ENCODE measurements at places on chromosomes 5 and 9.
A peak's percentile ranks its signal among the peaks of the same experiment; 100 is the strongest.

- no peak for DNase-seq
Measured at GRCh38 chr9:13189362-13189761, 90.1 kb downstream of the MPDZ start.

GRCh38 chr5:74977471-74977870, 74.9 kb downstream of the GCNT4 start:
- DNase-seq = peak; percentile 50

DNA sequence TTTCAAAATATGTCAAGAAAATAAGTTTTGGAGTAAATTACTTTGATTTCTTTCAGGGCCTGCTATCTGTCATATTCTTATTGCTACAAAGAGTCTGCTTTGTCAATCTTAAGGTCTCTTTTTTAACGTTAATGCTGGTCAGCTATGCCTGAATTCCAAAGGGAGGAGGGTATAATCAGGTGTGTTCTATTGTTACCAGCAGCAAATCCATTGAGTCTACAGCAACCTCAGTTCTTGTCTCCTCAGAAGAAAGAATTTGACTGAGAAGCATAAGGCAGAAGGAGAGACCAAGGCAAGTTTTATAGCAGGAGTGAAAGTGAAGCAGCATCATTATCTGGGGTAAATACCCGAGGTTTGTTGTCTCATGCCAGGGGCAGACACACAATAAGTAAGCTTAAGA, 23.7 kb upstream of the MINAR2 start:
- no peak for DNase-seq

DNA sequence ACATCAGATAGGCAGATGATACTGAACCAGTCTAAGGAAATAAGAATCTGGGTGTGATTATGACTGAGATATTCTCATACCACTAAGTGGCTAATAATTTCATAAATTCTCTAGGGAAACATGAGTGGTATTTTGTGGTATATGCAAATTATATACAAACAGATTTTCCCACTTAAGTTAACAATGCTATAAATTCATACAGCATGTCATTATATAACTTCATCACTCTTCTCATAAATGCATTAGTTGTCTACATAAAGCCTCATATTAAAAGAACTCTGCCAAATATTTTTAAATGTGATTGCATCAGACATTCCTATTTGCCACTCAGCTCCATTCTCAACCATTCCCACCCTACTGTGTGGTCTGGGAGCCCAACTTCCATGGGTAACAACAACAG, 226.5 kb downstream of the TLE1 start:
- DNase-seq = no peak

- DNase-seq = no peak
Measured at GRCh38 chr5:149471406-149472183, 79.6 kb downstream of the CSNK1A1 start.

DNA sequence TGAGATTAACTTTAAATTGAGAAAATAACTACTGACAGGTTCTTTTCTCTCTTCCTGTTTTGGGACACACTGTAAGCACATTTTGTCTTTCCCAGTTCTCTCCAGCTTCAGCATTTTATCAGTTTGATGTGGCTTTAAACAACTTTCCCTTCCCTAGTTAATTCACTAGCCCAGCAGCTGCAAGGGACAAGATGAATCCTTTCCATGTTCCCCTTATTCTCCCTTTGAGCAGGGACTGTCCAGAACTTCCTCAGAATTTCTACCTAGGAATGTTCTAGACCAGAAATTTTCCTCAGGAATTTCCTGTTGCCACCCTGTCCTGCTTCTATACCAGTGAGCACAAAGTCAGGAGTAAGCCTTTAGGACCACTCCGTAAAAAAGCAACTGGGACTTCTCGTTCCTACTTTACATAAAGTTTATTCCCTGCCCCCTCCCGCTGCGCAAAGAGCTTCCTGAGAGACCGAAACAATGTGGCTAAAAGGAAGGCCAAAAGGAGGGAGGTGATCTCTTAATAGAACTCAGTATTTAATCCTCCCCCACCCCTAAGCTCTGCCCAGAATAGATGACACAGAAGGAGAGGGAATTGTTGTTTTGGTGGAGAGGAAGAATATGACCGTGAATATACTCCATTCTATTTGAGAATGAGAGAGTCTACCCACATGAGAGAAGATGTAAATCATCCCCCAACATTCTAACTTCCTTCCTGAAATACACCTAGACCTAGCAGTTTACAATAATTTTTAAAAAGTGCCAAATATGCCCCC, 61.9 kb downstream of the GLIS3 start:
- no peak for DNase-seq

- no peak for DNase-seq
Measured at GRCh38 chr5:3230254-3230653, 365.4 kb upstream of the IRX1 start.

GRCh38 chr9:36078051-36078450, 41.3 kb downstream of the RECK start:
- peak; percentile 8 for DNase-seq

DNA sequence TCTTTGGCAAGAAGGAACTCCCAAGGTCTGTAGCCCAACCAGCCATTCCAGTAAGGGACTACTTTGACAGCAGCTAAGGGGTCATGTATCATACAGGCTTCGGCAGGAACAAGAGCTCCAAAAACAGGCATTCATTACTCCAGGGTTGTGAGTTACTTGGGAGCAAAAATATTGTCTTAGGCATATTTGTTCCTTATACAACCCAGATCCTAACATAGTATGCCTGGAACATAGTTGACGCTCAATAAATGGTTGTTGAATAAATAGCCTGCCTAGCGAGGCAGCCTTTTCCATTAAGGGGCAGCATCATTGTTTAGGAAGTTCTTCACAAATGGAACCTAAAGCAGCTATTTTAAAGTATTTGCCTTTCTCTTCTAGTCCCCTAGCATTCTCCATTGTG, 35.8 kb upstream of the FER start:
- no peak for DNase-seq

- DNase-seq = no peak
Measured at GRCh38 chr5:1763960-1764605, 35.6 kb downstream of the MRPL36 start.

- DNase-seq = peak; percentile 43
Measured at GRCh38 chr9:101388507-101388993, 3.7 kb upstream of the BAAT start.

- no peak for DNase-seq
Measured at GRCh38 chr5:107653685-107654084, 17.1 kb downstream of the EFNA5 start.

DNA sequence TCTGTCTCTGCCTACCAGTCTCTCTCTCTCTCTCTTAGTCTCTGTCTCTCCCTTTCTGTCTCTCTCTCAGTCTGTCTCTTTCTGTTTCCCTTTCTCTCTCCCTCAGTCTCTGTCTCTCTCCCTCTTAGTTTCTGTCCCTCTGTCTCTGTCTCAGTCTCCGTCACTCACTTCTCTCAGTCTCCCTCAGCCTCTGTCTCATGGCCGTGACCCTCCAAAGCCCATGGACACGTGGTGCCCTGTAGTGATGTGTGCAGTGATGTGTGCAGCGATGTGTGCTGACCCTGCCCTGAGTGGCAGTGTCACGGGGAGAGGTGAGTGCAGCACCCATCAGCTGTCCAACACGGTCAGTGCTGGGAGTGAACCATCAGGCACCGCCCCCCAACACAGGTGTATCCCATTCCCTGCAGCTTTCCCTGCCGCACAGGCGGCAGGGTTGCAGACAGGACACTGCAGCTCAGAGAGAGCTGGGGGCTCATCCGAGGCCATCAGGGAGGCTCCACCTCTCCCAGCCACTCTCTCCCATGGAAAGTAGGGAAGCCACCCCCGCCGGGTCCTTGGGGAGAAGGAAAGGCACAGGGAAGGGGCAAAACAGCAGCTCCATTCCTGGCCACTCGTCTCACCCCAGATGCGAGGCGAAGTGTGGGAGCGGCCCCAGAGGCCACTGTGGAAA, 794 bp upstream of the LRRC14B start:
- no peak for DNase-seq

DNA sequence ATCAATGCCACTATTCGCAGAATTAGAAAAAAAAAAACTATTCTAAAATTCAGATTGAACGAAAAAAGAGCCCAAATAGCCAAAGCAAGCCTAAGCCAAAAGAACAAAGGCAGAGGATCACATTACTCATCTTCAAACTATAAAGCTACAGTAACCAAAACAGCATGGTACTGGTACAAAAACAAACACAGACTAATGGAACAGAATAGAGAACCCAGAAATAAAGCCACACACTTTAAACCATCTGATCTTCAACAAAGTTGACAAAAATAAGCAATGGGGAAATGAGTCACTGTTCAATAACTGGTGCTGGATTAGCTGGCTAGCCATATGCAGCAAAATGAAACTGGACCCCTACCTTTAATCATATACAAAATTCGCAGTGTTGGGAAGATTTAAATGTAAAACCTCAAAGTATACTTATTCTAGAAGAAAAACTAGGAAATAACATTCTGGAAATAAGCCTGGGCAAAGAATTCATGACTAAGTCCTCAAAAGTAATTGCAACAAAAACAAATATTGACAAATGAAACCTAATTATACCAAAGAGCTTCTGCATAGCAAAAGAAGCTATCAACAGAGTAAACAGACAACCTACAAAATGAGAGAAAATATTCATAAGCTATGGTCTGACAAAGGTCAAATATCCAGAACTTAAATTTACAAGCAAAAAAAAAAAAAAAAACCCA, 153.7 kb downstream of the NDUFS4 start:
- no peak for DNase-seq

DNA sequence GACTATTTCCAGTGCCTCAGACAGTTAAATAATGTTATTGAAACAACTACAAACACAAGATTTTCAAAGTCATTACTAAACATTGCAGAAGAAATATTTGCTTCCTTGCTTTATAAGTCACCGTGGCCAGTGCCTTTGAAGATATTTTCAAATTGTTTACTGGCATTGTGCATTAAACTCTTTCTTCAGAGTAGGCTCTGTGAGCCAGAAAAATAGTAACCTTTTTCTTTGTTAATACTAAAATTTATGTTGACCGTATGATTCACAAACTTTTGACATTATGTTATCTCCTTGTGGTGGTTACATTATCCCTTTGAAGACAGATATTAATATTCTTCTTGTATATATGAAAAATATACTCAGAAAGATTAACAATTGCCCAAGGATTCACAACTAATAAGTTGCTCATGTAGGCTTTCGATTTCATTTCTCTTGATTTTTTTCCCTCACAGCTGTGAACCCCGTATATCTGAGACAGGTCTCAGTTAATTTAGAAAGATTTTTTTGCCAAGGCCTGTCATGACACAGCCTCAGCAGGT, 140.1 kb downstream of the NR3C1 start:
- no peak for DNase-seq

GRCh38 chr9:124621371-124622328, 114.5 kb upstream of the NR5A1 start:
- peak; percentile 14 for DNase-seq

- no peak for DNase-seq
Measured at GRCh38 chr9:134545215-134545542, 96.4 kb upstream of the COL5A1 start.

GRCh38 chr9:93675336-93676150, 99.2 kb downstream of the PHF2 start:
- DNase-seq = no peak

GRCh38 chr5:27701931-27702903, 663.8 kb upstream of the CDH9 start:
- DNase-seq = no peak

- no peak for DNase-seq
Measured at GRCh38 chr9:31700252-31701045, 684.0 kb upstream of the ACO1 start.

DNA sequence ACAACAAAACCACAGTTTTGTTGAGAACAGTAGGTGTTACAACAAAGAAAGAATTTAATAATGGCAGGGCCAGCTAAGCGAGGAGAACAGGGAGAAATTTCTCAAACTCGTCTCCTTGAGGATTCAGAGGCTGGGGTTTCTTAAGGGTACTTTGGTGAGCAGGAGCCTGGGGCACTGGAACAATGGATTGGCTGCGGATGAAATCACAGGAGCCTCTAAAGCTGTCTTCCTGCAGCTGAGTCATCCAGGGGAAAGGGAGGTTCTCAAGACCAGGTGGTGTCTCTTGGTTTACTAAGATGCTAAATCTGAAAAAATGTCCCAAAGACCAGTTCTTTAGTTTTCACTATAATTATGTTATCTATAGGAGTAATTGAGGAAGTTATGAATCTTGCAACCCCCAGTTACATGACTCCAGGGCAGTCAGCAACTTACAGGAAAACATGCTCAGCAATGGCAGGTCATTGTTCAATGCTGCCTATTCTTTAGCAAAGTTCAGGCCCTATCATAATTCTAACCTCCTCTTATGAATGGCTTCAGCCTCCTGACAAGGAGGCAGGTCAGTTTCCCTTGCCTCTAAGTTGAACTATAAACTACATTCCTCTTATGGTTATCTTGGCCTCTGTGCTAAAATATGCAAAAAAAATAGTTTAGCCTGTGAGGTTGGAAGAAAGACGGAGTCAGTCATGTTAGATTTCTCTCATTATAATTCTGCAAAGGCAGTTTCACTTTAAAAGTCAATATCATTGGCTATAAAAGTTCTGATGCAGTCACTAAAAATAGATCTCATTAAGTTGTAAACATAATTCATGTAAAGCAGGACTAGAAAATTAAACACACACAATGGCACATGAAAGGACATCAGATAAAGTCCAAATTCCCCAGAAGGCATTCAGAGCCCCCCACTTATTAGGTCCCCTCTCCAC, 63.3 kb upstream of the CKS2 start:
- no peak for DNase-seq

- peak; percentile 79 for DNase-seq
Measured at GRCh38 chr9:112174222-112174964, 704 bp downstream of the SUSD1 start.

DNA sequence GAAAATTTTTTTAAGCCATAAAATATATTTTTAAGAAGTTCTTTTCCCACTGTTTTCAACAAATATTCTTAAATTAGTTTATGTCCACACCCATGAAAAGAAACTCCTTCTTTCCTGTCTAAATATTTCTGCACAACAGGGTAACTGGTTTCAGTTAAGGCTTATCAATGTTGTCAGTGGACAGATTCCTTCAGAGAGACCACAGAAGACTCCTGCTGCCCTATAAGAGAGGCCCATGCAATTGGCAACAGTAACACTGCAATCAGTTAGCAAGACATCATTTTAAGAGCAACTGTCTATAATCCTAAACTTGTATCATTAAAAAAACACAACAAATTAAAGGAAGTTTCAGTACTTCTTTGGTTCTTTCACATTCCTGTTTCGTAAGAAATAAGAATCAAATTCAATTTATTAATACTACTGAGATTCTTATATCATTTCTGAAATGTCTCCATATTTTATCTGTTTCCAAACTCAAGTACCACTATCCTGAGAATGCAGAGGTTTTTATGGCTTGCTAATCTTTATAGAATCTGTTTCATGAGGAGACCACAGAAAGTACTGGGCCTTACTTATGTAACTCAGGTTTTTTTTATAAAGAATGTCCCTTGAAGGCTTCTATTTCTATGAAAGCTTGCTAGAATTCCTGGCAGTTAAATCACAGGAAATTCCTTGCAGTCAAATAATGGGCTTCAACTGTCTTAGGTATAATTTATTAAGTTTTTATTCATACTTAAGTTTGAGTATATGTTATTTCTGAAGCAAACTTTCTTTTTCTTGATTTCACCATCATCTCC, 240.2 kb downstream of the RFX3 start:
- peak; percentile 13 for DNase-seq

- DNase-seq = no peak
Measured at GRCh38 chr5:55899344-55899743, 48.2 kb downstream of the IL31RA start.

All from hematopoietic multipotent progenitor cell treated with erythropoietin and hydrocortisone succinate and interleukin-3 and kit ligand, for 8 days (in vitro differentiated cells).